ENCODE measurements at places on chromosomes 6 and 20.

DNA sequence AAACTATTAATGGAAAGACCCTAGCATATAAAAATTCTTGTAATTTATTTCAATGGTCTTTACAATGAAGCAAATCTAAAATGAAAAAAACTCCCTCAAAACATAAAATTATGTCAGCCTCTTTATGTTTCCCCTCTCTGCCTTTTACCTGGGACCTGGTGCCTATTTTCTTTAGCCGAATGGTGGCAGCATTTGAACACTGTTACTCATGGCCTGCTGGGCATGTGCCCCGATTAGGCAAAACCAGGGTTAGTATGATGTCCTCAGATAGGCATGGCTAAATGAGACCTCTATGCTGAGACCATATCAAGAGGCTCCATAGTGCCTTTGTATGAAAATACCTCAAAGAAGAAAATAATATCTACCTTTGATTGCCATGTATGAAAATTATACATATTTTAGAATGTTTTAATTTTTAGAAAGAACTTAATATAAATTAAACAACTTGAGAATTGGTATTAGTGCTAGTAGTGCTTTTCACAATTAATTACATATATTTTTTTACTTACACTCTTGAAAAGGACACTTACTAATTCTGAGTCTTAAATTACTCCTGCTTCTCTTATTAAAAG, 22.5 kb upstream of the C6orf58 start:
- DNase-seq: no peak

GRCh38 chr6:106918115-106918514, 56.4 kb downstream of the CD24 start:
- no peak for DNase-seq

GRCh38 chr6:40719671-40720374, 132.7 kb upstream of the LRFN2 start:
- DNase-seq: no peak

DNA sequence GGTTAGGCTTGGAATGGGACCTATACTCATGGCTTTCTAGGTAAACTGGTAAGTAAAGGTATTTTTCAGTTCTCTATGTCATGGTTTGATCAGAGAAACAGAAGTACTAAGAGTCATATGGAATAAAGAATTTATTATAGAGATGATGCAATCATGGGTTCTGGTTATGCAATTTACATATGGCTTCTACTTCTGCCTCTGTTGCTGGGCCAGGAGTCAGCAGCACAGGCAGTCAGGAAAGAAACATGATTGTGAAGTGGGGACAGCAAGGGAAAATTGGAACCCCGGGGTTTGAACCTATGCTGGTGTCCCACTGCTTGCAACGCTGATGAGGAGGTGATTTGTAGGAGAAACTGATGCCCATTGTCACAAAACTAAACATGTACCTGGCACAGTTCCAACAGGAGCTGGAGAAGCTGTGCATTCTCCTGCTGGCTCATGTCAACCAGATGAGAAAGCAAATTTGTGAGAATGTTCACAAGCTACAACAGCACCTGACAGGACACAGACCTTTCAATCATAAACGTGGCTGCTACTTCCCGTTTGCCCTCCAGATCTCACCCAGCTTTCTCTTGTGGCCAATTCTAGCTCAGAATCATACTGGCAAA, 887.1 kb downstream of the TFAP2A start:
- DNase-seq: no peak

DNA sequence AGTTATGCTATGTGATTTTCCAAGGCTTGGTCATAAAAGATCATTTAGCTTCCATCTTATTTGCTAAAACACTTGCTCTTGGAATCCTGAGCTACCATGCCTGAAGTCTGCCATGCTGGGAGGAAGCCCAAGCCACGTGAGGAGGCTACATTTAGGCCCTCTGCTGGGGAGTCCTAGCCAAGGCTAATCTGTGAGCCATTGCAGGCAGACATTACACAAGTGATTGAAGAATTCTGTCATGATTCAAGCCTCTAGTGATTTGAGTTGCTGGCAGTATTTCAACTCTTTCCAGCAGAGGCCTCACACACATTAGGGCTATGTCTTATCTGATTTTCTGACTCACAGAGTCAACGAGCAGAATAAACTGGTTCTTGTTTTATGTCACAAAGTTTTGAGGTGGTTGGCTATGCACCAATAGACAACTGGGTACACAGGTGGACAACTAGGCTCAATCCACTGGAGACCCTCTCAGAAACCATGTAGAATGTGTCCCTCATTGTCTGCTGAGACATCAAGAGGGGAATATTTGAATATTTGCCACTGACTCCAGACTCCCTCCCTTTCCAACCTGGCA, 227.2 kb upstream of the SULF2 start:
- no peak for DNase-seq

GRCh38 chr6:26595669-26596269, 984 bp upstream of the ABT1 start:
- DNase-seq: peak; percentile 90

GRCh38 chr6:43717822-43718221, 30.2 kb upstream of the MRPS18A start:
- no peak for DNase-seq

GRCh38 chr6:47669684-47670513, 28.5 kb upstream of the ADGRF4 start:
- DNase-seq: no peak

GRCh38 chr20:36478137-36478905, 63.0 kb upstream of the MYL9 start:
- no peak for DNase-seq

DNA sequence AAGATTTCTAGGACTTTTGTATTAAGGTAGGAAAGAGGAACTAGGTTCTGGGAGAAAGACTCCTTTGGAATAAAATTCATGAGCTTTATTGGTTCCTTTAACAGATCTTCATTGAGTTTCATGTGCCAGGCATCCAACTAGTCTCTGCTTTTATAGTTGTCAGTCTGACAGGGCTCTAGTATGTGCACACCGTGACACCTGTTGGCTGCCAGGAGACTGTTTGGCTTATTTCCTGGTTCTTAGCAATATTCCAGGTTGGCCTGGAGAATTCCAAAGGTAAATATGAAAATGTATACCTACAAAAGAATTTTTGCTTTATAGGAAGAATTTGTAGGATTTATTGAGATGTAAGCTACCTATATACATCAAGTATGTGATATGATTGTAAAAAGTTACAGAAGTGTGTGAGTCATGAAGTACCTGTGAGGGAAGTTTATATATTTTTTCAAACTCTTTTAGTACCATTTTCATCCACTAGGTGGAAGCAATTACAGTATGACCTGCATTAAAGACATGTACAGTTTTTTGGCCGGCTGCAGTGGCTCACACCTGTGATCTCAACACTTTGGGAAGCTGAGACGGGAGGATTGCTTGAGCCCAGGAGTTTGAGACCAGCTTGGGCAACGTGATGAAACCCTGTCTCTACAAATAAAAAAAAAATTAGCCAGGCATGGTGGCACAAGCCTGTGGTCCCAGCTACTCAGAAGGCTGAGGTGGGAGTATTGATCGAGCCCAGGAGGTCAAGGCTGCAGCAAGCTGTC, 35.2 kb downstream of the NDUFAF5 start:
- no peak for DNase-seq

- no peak for DNase-seq
Observed at GRCh38 chr6:93424303-93425064, 5.1 kb upstream of the EPHA7 start.

DNA sequence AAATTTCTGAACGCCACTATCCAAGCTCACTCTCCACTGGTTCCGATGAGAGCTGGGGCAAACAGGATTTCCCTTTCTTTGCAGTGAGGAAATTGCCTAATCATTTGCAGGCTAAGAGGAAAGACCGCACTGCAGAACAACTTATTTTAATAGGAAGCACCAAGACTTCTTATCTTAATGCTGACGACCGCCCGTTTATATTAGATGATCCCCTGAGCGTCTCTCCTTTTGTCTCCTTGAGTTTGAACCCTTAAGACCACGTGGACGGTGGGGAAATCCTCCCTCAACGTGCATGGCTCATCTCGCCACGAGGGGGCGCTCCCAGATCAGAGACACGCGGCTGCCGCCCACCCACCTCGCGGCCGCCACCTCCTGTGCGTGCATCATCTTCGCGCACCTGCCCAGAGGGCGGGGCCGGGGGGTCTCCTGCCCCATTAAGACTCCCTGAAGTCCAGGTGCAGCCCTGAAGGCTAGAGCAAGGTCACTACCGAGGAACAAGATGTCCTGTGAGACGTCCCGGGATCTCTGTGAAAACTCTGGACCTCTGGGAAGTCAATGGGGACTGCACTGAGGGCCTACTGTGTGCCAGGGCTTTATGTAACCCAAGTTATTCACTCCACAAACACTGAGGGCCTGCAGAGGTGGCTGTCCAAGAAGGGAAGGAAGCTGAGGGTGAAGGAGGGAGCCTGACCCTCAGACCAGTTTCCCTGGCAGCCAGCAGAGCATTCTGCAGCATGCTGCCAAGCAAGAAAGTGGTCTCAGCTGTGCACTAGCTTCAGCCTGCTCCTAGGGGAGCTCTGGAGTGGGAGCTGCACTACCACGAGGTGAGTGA, 28.1 kb downstream of the PDYN start:
- peak; percentile 93 for DNase-seq

DNA sequence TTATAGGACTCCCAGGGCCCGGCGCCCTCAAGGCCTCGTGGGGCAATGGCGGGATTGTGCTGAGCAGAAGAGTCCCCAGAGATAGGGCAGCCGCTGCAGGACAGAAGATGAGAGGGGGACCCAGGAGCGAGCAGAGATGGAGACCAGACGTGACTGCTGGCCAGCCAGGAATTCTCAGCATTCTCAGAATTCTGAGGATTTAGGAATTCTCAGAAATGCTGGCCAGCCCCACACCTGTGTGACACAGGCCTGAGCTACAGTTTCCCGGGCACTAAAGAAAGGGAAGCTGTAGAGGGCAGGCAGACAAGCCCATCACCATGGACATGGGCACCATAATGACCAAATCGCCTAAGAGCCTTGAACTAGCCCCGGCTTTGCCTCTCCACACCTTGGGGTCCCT, 186.2 kb upstream of the CDH4 start:
- DNase-seq: no peak

DNA sequence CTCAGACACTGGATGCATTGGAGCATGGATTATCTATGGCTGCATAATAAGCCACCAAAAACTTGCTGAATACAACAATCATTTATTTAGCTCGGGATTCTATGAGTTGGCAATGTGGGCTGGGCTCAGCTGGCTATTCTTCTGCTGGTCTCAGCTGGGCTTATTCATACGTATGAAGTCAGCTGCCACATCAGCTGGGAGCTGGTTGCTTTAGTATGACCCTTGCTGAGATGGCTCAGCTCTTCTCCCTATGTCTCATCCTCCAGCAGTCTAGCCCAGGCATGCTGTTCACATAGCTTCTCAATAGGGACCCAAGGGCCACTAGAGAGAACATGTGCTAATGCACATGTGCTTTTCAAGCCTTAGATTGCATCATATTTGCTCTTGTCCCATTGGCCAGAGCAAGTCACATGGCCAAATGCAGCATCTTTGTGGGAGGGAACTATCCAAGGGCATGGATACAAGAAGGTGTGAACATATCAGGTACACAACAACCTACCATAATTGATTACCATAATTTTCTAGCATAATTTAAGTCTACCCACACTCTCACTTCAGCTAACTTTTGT, 444.6 kb downstream of the KIF16B start:
- DNase-seq: no peak

GRCh38 chr6:143061597-143062385, 1.1 kb downstream of the AIG1 start:
- DNase-seq: no peak

- DNase-seq: no peak
Observed at GRCh38 chr6:53937461-53937860, 142.7 kb downstream of the LRRC1 start.

DNA sequence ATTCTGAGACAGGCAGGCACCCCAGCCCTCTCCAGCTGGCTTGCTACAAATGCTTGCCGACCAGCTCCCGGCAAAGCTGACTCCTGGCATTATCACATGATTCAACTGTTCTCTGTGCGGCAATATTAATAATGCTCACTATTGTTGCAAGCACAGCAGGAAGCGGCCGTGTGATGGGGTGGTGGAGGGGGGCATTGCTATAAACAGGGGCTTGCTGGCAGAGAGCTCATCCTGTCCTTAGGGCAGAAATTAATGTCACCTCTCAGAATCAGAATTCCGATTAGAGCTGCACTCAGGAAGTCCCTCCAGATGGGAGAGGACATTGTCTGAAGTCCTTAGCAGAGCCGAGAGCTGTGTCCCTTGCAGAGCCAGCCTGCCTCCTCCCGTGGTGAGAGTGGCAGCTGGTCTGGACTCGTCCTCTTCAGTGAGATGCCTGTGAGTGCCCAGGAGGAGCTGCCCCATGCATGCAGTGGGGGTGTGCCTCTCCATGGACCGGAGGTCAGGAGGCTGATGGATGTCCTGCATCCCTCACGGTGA, 162.5 kb downstream of the CDH4 start:
- no peak for DNase-seq

GRCh38 chr20:34512266-34512954, 3.8 kb upstream of the DYNLRB1 start:
- no peak for DNase-seq
